Fibroblast of villous mesenchyme (primary cell): ENCODE measurements at places on chromosomes 13 and 19.

GRCh38 chr13:34076943-34077703 is 259.2 kb downstream of the RFC3 start:
- peak; percentile 37 for DNase-seq

GRCh38 chr13:42420304-42420703 is 148.4 kb downstream of the AKAP11 start:
- DNase-seq: no peak

DNA sequence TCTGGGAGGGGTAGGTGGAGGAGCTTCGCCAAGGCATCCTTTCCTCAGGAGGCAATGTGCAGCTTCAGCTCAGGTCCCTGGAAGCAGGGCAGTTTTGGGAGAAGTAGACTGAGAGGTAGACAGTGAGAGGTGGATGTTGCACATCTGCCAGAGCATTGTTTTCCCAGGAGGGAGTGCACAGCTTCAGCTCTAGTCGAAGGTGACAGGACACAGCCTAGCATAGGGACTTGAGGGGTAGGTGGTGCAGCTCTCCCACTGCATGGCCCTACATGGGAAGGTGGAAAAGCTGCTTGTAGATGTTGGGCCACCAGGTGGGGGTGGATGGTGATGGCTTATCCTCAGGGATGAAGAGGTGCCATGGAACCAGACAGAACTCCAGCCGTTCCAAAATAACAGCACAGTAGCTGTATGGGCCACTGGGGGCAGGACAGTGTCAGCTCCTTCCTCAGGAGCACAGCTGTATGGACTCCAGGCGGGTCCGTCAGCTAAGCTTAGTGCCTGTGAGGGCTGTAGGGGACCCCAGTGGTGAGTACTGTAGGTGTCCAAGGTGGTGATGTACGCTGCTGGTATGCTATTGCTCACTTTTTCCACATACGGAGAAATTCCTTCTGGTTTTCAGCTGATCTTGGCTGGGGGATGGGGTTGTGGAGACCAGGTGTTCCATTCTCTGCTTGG is 17.4 kb upstream of the ZNF543 start:
- DNase-seq: no peak

- no peak for DNase-seq
Measured at GRCh38 chr19:23241419-23241818, 8.8 kb downstream of the ZNF724 start.

GRCh38 chr19:5826531-5827341 is 12.8 kb downstream of the FUT6 start:
- DNase-seq: peak; percentile 44
